ENCODE measurements at places on chromosomes 7 and 10. TPM values are rescaled to one million over a fixed set of nuclear protein-coding genes. Genes with fewer than 3 reads are reported as not detected.

GRCh38 chr7:127359011-127359410 is 33.5 kb downstream of the ZNF800 start:
- peaks cover 22% of the 10 kb centered on the region for H3K4me1 ChIP-seq
- H3K27ac ChIP-seq = no peak overlapping the region
- no peak for DNase-seq
- no peaks in the 10 kb centered on the region for H3K27me3 ChIP-seq
- no peak overlapping the region for H3K4me3 ChIP-seq

DNA sequence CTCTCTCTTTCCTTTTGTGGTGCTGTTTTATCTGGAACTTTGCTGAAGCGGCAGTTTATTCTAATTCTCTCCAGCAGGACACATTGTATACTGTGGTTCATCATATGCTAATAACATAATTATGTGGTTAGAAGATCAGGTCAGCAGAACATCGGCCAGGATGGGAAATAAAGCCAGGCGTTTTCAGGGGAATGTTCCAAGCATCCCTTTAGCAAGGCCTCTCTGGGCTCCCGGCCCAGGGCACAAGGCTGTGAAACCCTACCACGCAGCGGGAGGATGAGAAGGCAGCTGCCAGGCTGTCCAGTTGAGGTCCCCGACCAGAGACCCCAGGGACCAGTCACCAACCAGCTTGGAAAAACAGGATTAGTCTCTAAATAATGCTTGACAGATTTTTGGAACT is 112.2 kb upstream of the GALNT17 start:
- H3K36me3 ChIP-seq = no peaks in the 10 kb centered on the region
- no peaks in the 10 kb centered on the region for H3K27me3 ChIP-seq
- no peak overlapping the region for H3K27ac ChIP-seq
- no peaks in the 10 kb centered on the region for H3K4me1 ChIP-seq
- no peak for DNase-seq

DNA sequence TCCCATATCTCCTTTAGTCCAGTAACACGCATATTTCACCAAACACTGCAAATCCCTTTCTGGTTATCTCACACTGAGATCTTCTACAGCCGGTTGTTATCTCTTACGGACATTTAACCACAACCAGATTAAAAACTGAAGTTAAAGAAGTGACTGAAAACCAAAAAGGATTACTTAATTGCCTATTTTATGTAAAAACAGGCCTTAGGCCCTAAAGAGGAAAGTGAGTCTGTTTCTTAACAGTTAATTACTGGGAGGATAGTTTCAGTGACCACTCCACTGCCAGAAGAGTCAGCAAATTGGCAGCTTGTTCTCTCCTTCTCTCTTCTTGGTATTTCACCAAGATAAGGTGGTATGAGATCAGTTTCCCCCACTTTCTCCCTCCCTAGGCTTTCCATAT is 161.9 kb upstream of the MEOX2 start:
- H3K27me3 ChIP-seq = no peaks in the 10 kb centered on the region
- no peaks in the 10 kb centered on the region for H3K36me3 ChIP-seq
- no peak for DNase-seq
- no peak overlapping the region for H3K4me3 ChIP-seq
- no peaks in the 10 kb centered on the region for H3K4me1 ChIP-seq

DNA sequence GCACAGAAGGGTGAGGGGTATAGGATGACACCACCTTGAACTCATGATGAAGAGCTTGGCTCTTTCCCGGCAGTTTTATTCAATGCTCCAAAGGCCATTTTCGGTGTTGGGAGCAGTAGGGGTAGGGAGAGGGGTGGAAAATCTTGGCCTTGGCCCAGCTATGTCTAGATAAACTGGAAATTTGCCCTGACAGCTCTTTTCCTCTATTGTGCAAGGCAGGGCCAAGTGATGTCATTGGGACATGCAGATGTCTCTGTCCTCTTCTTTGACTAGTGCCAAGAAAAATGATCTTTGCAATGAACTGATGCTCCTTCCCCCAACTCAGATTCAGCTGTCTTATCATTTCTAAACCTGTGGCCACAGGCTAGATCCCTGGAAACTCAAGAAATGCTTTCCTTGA is 27.7 kb upstream of the PRKCQ start:
- no peak for DNase-seq
- H3K4me3 ChIP-seq = no peak overlapping the region
- H3K27me3 ChIP-seq = no peaks in the 10 kb centered on the region
- H3K36me3 ChIP-seq = peaks cover 53% of the 10 kb centered on the region
- H3K4me1 ChIP-seq = peaks cover 71% of the 10 kb centered on the region

DNA sequence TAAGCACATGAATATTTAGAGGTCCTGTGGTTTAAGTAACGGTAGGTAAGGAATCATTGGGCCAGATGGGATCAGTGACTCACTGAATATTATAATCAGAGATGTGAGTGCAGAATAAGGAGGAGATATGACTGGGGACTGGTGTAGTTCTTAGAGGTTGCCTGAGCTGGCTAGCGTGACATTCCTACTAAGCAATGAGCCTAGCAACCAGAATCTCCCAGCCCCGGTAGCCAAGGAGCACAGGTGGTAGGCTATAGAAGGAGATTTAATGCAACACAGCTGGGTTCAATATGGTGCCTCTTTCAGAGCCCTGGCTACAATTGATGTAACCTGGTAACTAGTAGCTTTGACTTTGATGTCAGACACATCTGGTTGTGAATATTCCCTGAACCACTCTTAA is 641.6 kb downstream of the AUTS2 start:
- no peaks in the 10 kb centered on the region for H3K4me1 ChIP-seq
- no peaks in the 10 kb centered on the region for H3K27me3 ChIP-seq
- H3K27ac ChIP-seq = no peak overlapping the region

GRCh38 chr10:62618576-62619412 is 185.7 kb upstream of the ADO start:
- no peaks in the 10 kb centered on the region for H3K36me3 ChIP-seq
- peaks cover 44% of the 10 kb centered on the region for H3K4me1 ChIP-seq
- H3K4me3 ChIP-seq = no peak overlapping the region
- no peak for DNase-seq
- H3K27ac ChIP-seq = no peak overlapping the region
- H3K27me3 ChIP-seq = no peaks in the 10 kb centered on the region

- no peak overlapping the region for H3K27ac ChIP-seq
- peaks cover 34% of the 10 kb centered on the region for H3K27me3 ChIP-seq
- no peak overlapping the region for H3K4me3 ChIP-seq
- H3K4me1 ChIP-seq = peaks cover 4% of the 10 kb centered on the region
- DNase-seq = no peak
Observed at GRCh38 chr10:132176623-132177500, 9.9 kb upstream of the DPYSL4 start.

- DNase-seq = no peak
- peak overlapping the region; percentile 27 for H3K27ac ChIP-seq
- no peak overlapping the region for H3K4me3 ChIP-seq
- peaks cover 12% of the 10 kb centered on the region for H3K36me3 ChIP-seq
Observed at GRCh38 chr10:13105184-13105583, 5.2 kb downstream of the OPTN start.

DNA sequence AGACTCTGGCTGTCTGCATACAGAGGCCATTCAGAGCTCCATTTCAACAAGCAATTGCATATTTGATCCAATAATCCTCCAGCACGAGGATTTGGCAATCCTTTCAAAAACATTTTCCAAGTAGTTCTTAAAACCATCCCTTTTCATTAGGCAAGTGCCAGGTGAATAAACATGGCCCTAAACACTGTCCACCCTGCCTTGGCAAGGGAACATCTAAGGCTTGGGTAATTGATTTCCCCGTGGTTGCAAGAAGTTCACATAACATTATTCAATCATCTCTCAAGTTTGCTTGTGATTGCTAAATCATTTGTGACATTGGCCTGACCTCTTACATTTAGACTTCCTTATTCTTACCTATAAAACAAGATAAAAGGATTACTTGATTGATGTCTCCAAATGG is 175.2 kb downstream of the CTTNBP2 start:
- H3K4me3 ChIP-seq = no peak overlapping the region
- H3K4me1 ChIP-seq = no peaks in the 10 kb centered on the region
- H3K27me3 ChIP-seq = no peaks in the 10 kb centered on the region
- no peaks in the 10 kb centered on the region for H3K36me3 ChIP-seq

DNA sequence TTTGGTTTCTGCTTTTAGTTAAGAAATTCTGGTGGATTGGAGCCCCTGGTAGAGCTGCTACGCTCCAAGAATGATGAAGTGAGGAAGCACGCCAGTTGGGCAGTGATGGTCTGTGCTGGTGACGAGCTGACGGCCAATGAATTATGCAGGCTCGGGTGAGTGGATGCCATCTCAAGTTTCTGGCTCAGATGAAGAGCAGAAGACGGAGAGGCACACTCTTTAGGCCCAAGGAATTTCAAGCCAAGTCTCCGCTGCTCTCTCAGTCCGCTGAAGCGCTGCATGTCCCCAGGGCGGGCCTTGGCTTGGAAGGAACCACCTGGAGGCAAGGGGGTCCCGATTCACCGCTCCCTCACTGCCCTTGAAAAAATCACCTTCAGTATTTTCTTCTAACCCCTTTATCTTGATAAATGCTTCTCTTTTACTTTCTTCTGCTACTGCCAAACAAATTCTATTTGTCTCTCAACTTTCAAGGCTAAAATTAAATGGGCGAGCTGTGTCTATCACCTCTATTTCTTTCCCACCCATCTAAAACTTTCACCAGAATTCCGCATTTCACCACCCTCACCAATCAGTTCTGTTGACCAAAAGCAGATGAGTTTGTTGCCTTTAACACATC is 74.2 kb downstream of the ARMC3 start:
- no peaks in the 10 kb centered on the region for H3K4me1 ChIP-seq
- H3K36me3 ChIP-seq = no peaks in the 10 kb centered on the region
- H3K4me3 ChIP-seq = no peak overlapping the region
- no peak overlapping the region for H3K27ac ChIP-seq
- DNase-seq = no peak

DNA sequence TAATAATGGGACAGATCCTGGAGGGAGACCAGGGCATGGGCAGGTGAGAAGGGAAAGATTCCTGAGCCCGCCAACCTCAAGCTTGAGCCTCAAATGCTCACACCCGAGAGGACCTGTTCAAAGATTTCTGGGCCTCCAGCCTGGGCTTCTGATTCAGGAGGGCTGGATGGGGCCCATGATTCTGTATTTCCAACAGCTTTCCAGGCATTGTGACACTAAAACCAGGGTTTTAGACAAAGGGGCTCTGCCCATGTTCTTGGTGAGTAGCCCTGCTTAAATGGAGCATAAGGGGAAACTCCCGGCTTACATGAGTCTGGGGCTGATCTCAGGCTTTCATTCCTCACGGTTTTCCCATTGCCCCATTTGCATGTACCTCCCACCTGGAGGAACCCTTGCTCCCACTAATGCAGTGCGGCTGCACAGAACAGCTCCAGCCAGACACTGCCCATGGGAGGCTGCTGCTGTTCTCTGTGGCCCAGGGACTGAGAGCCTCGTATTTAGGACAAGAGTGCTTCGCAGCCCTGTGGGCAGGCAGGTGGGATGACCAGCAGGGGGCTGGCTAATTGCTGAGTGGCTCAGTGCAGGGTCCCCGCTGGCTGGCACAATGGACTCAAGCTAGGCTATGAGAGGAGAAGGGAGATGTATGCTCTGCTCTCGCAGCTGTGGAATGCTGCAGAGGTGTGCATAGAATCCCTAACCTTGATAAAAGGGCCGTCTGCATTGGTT is 135.3 kb upstream of the COBL start:
- no peak overlapping the region for H3K4me3 ChIP-seq
- H3K27me3 ChIP-seq = peaks cover 3% of the 10 kb centered on the region
- no peaks in the 10 kb centered on the region for H3K4me1 ChIP-seq
- H3K27ac ChIP-seq = no peak overlapping the region
- no peaks in the 10 kb centered on the region for H3K36me3 ChIP-seq

DNA sequence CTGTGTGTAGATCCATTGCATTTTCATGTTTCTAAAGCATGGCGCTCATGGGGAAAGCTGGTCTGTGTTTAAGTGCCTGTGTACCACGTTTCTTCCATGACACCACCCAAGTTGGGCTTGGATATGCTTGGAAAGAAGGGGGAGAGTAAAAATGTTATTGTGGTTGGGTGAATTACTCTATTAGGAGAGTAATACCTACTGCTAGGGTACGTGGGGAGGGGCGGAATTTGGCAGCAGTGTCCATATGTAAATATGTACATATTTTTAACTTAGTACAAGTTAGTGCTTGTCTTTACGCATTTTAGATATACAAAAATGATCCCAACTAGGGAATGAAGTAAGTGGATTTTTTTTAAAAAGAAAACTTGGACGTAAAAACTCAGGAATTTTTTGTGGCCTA is 42.9 kb upstream of the SAMD8 start:
- H3K4me1 ChIP-seq = peaks cover 5% of the 10 kb centered on the region
- DNase-seq = no peak
- no peaks in the 10 kb centered on the region for H3K36me3 ChIP-seq
- H3K27ac ChIP-seq = no peak overlapping the region
- H3K27me3 ChIP-seq = no peaks in the 10 kb centered on the region
- no peak overlapping the region for H3K4me3 ChIP-seq

DNA sequence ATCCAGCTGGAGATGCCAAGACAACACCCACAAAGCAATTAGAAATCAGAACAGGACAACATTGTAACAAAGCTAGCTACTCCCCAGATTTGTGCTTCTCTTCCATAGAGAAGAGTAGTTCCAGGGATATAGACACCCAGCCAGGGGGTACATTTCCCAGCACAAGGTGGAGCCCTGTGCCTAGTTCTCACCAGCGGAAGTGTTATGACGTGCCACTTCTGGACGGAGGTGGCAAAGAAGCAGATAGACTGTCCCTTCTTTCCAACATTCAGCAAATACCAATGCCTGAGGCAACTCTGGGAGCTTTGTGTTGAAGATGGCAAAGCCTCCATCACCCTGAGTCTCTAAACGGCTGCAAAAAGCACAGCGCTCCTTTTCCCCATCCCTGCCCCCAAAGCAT is 23.4 kb upstream of the GSAP start:
- no peak overlapping the region for H3K4me3 ChIP-seq
- no peak overlapping the region for H3K27ac ChIP-seq
- peaks cover 2% of the 10 kb centered on the region for H3K27me3 ChIP-seq
- no peak for DNase-seq

DNA sequence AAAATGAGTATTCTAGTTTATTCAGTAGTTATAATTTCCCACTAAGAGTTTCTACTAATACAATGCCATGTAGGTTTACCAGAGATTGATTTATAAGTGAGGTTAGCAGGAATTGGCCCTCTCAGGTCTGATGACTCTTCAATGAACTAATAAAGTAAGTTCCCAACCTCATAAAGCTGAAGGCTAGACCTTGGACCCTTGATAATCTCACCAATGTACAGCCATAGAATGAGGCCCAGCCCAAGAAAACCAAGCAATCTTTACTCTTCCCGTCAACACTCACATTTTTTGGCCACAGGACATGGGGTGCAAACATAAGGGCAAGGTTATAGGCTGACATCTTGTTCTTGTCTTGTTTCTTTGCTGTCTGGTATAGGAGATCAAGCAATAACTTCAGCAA is 33.3 kb downstream of the ARHGAP19 start:
- H3K36me3 ChIP-seq = peaks cover 27% of the 10 kb centered on the region
- no peak for DNase-seq
- H3K27me3 ChIP-seq = no peaks in the 10 kb centered on the region

GRCh38 chr10:4069491-4069890 is 284.5 kb upstream of the KLF6 start:
- H3K27ac ChIP-seq = no peak overlapping the region
- H3K4me3 ChIP-seq = no peak overlapping the region

The OPN1SW gene
- total RNA-seq = not detected

The NUTM2D gene
- 0.74 TPM for total RNA-seq

The FEZF1 gene
- not detected for total RNA-seq

The OR6V1 gene
- not detected for total RNA-seq

The PIP4K2A gene
- total RNA-seq = 115 TPM

The OR2A14 gene
- not detected for total RNA-seq

The PIK3CG gene
- total RNA-seq = 26.8 TPM

The UTF1 gene
- total RNA-seq = not detected

The ZCCHC24 gene
- 1.0 TPM for total RNA-seq

The CPN1 gene
- not detected for total RNA-seq

The ZNF853 gene
- total RNA-seq = 1.8 TPM

The SFMBT2 gene
- 23.8 TPM for total RNA-seq

The ITPRID1 gene
- not detected for total RNA-seq

The COPS6 gene
- 81.3 TPM for total RNA-seq
